Cardiac muscle cell (in vitro differentiated cells and primary cell): ENCODE measurements at places on chromosomes 5 and 9. TPM values are rescaled to one million over a fixed set of nuclear protein-coding genes. Genes with fewer than 3 reads are reported as not detected.

The KIF4B gene
- total RNA-seq = not detected in 2 replicates

The PCBD2 gene
- total RNA-seq = 6.4 and 9.8 TPM in 2 replicates

DNA sequence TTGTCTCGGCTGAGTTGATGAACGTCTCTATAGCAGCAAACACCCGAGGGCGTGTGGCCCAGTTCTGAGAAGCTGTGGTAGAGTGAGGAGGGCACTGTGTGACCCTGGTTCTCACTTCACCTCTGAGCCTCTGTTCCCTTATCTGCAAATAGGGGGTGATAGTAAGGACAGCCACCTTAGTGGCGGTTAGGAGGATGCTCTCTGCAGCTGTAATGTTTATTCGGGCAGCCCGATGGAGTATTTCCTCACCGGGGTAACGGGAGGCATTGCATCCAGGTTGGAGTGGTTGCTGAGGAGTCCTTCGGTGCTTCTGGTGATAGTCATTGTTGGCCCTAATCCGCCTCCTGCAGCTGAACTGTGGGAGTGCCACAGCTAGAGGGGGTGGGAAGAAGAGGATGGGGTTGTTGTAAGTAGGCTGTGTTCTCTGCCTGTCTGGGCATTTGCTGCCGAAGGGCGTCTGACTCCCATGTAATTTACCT is 13.9 kb downstream of the PRRC2B start:
- DNase-seq = peak; percentile 54

GRCh38 chr5:1734908-1735289 is 64.7 kb downstream of the MRPL36 start:
- DNase-seq = no peak

- DNase-seq = peak; percentile 50
Measured at GRCh38 chr5:31630931-31631330, 8.0 kb upstream of the PDZD2 start.

DNA sequence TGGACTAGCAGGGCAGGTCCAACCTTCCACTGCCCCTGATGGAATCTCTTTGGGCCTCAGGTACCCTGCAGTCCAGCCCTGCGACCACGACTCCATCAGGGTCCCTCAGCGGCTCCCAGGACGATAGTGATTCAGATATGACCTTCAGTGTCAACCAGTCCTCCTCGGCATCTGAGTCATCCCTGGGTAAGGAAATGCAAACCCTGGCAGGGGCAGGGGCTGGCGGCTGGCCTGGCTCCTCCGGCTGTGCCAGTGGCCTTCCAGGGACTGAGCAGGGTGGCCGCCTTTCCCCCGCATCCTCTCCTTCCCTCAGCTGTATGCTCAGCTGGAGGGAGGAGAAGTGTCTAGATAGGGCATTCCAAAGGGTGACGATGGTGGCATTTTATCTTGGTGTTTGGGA is 45.0 kb downstream of the NEURL1B start:
- no peak for DNase-seq
